Activated CD4-positive, alpha-beta T cell treated with anti-CD3 and anti-CD28 coated beads, Interleukin-2, amount 10 ng/mL, durations not matched to agents 7 days and 5 days (primary cell): ENCODE measurements at places on chromosomes 7 and 10. TPM values are rescaled to one million over a fixed set of nuclear protein-coding genes. Genes with fewer than 3 reads are reported as not detected.

- no peak for DNase-seq
Observed at GRCh38 chr7:1864161-1864940, 194.3 kb downstream of the ELFN1 start.

The VSTM2A gene
- not detected for total RNA-seq

DNA sequence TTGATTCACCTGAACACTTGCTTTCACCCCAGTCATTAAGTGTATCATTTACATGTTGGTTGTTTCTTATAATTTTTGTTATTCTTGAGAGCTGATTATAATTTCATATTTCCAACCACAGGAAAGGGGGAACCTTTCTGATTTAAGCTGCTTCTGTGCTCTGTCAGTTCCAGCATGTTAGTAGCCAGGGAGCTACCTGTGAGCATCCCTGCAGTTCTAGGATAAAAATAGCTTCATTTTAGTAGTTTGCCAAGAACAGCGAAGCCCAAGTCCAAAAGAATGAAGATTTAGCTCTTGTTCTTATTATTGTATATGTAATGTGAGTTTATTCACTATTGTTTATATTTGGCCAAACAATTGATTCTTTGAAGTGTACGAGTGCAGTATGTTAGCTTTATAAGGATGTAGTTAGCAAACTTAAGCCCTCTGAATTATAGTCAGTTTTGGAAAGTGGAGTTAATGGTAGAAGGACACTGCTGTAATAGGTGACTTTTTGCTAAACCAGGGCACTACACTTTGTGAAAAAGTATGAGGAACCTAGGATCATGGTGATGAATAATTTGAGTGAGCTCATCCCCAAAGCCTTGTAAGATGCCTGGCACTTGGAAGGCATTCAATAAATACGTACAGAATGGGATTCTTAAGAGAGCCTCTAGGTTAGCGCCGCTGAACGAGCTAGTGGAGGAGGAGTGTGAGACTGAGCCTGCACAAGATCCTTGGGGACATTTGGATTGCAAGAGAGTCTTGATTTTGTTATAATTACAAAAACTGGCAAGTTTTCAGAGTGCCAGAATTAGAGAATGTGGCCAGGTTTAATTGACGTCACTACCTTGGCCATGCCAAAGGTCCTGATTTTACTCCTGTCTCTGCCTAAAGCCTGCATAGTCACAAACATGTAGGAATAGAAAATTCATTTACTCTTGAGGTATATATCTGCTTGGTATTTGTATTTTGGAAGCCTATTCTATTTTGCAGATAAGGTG lies 29.8 kb downstream of the DNAH11 start:
- DNase-seq, result no peak

DNA sequence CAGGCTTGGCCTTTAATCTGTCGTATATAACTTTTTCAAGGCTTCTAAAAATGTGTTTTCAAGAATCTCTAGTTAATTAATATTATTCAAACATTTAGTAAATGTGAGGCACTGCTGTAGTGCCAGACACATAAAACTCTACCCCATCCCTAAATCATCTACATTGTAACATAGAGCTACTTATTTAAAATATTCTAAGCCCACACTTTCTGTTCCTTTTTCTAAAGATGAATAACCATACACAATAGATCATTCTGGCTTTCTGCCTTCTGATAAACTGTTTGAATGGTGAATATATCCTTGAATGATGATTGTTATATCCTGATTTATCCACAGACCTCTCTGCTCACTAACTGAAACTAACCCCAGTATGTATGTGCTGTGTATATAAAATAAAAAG lies 41.4 kb downstream of the BRAF start:
- no peak for DNase-seq

The CYP3A7 gene
- total RNA-seq, result not detected

DNA sequence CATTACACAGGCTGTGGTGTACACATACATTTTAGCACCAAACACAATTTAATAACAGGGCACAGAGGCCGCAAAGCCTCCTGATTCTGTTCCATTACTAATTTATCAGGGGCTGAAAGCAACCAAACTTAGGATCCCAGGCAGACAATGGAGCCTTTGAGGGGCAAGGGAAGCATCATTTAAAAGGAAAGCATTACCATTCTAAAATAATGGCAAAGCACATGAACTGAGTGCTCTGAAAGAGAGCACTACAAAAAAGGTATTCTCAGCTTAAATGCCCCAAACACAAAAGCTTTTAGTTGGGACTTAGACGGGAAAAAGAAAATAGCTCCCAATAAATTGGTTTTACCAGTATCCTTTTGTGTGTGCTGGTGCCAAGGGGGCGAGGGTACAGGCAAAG lies 282.0 kb upstream of the ETV1 start:
- DNase-seq, result no peak

DNA sequence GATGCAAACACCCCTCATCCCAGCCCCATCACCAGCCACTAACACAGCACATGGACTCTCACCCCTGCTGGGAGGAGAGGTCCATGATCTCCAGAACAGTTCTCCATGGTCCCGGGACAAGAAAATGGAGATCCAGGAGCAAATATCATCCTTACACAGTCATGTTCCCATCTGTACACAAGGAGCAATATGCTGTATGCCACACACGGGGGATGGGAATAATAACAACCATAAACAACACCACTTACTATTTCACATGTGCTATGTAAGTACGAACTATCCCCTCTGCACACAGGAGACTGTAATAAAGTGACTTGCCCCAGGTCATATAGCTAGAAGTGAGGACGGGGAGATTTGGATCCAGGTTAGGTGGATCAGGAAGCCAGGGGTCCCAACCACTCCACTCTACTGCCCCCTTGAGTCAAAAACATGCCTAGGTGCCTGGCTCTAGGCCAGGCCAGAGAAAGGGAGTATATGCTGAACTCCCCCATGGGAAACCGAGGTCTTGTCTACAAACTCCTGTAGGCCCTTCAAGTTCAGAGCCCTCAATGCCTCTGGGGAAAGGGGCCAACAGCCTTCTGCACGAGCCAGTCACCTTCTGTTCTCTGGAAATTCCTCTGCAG lies 34.1 kb downstream of the LRRC20 start:
- DNase-seq, result peak; percentile 22

DNA sequence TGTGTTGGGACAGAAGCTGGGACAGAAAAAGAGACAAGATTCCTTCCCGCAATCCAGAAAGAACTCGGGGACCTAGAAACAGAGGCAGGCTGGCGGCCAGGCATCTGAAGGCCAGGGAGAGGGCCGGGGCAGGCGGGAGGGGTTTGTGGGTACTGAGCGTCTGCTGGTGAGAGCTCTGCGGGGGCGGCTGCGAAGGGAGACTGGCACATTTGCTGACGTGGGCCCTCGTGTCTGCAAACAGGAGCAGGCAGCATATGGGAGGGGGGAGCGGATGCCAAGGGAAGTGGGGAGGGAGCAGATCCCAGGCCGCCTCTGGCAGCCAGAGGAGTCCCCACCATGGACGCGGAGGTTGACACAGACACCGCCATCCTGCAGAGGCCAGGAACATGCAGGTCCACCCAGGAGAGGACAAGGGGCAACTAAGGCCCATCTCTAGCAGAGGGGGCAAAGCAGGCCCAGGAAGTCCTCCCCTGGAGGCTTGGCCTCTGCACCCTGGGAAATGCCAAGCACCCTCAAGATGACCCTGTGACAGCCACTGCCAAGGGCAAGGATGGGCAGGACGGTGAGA lies 32.2 kb downstream of the KCNH2 start:
- no peak for DNase-seq

The SYNPO2L gene
- not detected for total RNA-seq

DNA sequence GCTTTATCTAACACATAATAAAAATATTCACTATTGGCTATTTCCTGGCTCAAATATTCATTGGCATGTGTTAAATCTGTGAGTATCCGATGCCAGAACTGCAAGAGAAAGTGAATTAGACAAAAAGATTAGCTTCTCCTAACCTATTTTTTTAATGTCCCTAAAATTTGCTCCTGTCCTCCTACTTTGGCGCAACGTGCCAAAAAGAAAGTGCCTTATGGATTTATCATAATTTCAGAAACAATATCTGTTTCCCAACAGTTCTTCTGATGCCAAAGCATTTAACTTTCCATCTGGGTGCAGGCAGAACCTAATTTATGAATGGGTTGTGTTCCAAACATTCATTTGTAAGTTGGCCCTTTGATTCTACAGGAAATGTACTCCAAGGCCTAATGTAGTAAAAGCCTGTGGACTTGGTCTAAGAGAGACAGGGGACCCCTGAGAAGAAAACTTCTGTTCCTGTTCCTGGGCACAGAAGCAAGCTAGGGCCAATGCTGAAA lies 15.4 kb downstream of the PIP4K2A start:
- DNase-seq, result no peak
